ENCODE measurements at places on chromosomes 1 and 21. TPM values are rescaled to one million over a fixed set of nuclear protein-coding genes. Genes with fewer than 3 reads are reported as not detected.

INSRR gene
- total RNA-seq: 0.05 TPM

CACNA1S gene
- total RNA-seq: not detected

ATP6V1G3 gene
- not detected for total RNA-seq

PTGS2 gene
- total RNA-seq: 2.8 TPM

SYCP1 gene
- not detected for total RNA-seq

NUDT17 gene
- 3.8 TPM for total RNA-seq

TCHHL1 gene
- not detected for total RNA-seq

TRIM17 gene
- total RNA-seq: 1.5 TPM

ACKR1 gene
- not detected for total RNA-seq

ZNF683 gene
- not detected for total RNA-seq

Measured in activated CD4-positive, alpha-beta memory T cell treated with anti-CD3 and anti-CD28 coated beads for 36 hours (primary cell).